ENCODE measurements at places on chromosomes 13 and 19. TPM values are rescaled to one million over a fixed set of nuclear protein-coding genes. Genes with fewer than 3 reads are reported as not detected.

GRCh38 chr19:42228641-42229040 lies 8.5 kb downstream of the ZNF526 start:
- DNase-seq = no peak

- DNase-seq = no peak
These were observed 160.5 kb downstream of the OLFM4 start for GRCh38 chr13:53189162-53189561.

- DNase-seq = no peak
These were observed 512 bp downstream of the MED4 start for GRCh38 chr13:48094404-48094780.

- no peak for DNase-seq
These were observed 100.0 kb upstream of the SOX1 start for GRCh38 chr13:111966933-111967332.

GRCh38 chr19:861756-862580 lies 2.5 kb downstream of the CFD start:
- DNase-seq = no peak

DNA sequence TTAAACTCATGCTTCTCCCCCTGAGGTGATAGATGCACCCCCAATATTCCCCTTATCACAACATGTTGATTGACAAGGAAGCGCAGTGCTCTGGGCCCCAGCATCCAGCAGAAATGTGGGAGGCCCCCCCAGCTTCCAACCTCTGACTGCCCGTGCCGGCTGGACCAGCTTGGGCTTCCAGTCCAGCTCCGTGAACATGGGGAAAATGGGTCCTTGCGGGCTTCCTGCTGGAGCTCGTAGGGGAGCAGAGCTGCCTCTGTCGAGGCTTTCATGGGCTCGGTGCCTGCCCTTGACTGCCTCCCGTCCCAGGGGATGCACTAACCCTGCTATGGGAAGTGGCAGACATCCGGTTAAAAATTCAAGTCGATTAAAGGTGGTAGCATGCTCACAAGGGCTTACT lies 188.9 kb downstream of the COL4A1 start:
- DNase-seq = peak; percentile 34

DNA sequence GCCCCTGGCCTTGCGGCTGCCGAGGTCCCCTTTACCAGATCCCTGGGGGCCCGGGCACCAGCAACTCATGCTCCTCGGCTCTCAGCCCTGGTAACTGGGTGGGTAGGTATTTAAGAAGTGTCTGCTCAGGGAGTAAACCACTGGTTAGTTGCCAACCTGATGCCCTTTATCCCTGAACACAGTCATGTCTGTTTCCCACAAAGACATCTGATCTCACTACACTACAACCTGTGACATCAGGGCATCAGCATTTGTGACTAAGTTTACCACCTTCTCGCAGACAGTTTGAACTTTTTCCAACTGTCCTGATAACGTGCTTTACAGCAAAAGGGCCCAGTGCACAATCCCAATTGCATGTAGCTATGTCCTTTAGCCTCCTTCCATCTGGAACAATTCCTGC lies 22.0 kb downstream of the GGACT start:
- no peak for DNase-seq

- no peak for DNase-seq
These were observed 4.8 kb downstream of the PPP6R1 start for GRCh38 chr19:55253842-55254624.

FSD1 gene
- 1.7 TPM for total RNA-seq

DNA sequence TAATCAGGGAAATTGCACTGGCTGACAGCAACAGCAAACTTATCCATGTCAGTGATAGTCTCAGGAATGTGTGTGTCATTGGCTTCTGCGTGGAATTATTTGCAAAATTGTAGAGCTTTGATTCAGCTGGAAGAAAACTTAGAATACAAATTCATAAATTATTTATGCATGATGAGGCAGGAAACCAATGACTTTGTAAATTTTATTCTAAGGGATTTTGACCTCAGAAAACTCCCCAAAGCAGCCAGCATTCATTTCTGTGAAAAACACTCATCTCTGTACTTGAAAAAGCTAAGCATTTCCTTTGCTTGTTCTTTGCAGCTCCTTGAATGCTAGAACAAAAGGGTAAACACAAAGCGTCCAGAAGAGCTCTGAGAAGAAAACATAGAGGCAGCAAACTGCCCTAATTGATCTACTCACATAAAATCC lies 162.4 kb downstream of the DCT start:
- DNase-seq = no peak

DNA sequence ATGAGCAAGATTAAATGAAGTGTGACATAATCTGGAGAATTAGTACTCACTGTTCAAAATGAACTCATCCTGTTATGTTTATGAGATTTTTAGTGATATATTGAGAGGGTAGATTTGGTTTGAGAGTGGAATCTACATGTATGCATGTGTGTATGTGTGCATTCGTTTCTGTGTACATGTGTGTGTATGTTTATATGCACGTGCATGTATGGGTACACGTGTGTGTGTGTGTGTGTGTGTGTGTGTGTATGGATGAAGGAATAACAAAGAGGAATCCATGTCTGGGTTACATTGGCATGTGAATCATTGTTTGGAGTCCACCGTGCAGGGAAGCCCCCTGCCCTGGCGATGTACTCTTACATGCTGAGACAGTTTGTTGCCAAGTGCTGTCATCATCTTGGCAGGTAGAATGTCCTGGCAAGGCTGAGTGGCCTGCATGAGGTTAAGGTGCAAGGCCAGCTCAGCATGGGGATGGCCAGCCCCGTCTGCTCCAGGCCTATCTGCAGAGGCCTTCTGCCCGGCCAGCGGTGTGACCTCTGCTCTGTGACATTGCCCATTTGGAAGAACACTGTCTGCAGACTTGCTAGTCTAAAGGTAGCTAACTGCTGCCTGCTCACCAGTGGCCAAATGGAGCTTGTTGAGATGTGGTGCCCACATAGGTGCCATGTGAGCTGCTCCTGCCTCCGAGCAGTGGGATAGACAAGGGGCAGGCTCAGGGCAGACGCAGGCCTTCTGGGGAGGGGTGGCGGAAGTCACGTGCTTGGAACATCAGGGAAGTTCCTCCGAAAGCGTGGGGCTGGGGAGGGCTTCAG lies 222.3 kb downstream of the TEX29 start:
- no peak for DNase-seq

GRCh38 chr19:11560404-11561051 lies 1.5 kb upstream of the ELOF1 start:
- no peak for DNase-seq

DNA sequence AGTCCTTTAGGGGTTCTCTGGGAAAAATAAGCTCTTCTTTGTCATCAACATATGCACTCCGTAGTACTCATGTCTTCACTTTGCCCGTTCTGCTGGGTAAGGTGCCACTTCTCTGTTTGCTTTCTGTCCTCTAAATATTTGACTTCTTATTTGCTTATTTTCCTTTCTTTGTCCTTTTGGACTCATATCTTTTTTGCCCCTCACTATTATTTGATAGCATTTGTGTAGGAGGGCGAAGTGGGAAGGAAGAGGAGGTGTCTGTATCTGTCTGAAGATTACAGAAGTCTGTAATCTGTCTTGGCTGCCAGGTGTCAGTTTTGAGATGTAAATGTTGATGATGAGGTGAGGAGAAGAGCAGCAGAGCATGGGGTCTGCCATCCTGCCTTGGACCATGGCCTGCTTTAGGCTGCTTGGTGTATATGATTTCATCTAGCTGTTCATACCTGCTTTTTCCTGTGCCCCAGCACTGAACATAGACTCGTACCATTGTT lies 30.8 kb downstream of the USPL1 start:
- DNase-seq = no peak

ACP7 gene
- total RNA-seq = not detected
